Skin of body (tissue), 3 donors: ENCODE measurements at places on chromosomes 6 and 20. TPM values are rescaled to one million over a fixed set of nuclear protein-coding genes. Genes with fewer than 3 reads are reported as not detected.

GTSF1L gene
- total RNA-seq = not detected

OR2H2 gene
- not detected for total RNA-seq

LRRC73 gene
- total RNA-seq = 0.20 TPM

CENPW gene
- 5.0 TPM for total RNA-seq

CLPSL2 gene
- not detected for total RNA-seq

BPIFB4 gene
- not detected for total RNA-seq

SLX4IP gene
- total RNA-seq = 6.8 TPM

CCN6 gene
- 0.39 TPM for total RNA-seq

TMEM74B gene
- 2.5 TPM for total RNA-seq

IBTK gene
- total RNA-seq = 52.5 TPM

KHDC1L gene
- 0.39 TPM for total RNA-seq

TMEM244 gene
- total RNA-seq = 4.2 TPM

RAD21L1 gene
- not detected for total RNA-seq

UBD gene
- total RNA-seq = not detected

ERGIC3 gene
- 164 TPM for total RNA-seq

ABCF1 gene
- total RNA-seq = 27.4 TPM

CLDN20 gene
- 0.30 TPM for total RNA-seq

CLPSL1 gene
- total RNA-seq = not detected

MICB gene
- total RNA-seq = 1.2 TPM

PGC gene
- not detected for total RNA-seq

CYP39A1 gene
- 10.8 TPM for total RNA-seq

TAGAP gene
- total RNA-seq = 4.5 TPM

CDH4 gene
- 0.10 TPM for total RNA-seq

RPP40 gene
- 9.2 TPM for total RNA-seq

NOX3 gene
- total RNA-seq = not detected

PPP1R3G gene
- 1.8 TPM for total RNA-seq

DNAH8 gene
- total RNA-seq = 0.89 TPM

PDE7B gene
- total RNA-seq = 5.1 TPM

EFCAB8 gene
- not detected for total RNA-seq

TMC2 gene
- 0.10 TPM for total RNA-seq

SRXN1 gene
- total RNA-seq = 6.2 TPM

CALHM6 gene
- total RNA-seq = 3.4 TPM

CSNK2B gene
- 75.8 TPM for total RNA-seq

FITM2 gene
- 7.4 TPM for total RNA-seq

UNC5CL gene
- 0.30 TPM for total RNA-seq

PLCB4 gene
- total RNA-seq = 6.8 TPM

SLC2A10 gene
- 16.0 TPM for total RNA-seq

BMP7 gene
- 15.0 TPM for total RNA-seq
